Upper lobe of right lung (tissue), 1 donor: ENCODE measurements at places on chromosomes 12 and 14. TPM values are rescaled to one million over a fixed set of nuclear protein-coding genes. Genes with fewer than 3 reads are reported as not detected.

- no peak overlapping the region for H3K4me3 ChIP-seq
- no peaks in the 10 kb centered on the region for H3K4me1 ChIP-seq
- H3K36me3 ChIP-seq = no peaks in the 10 kb centered on the region
- no peaks in the 10 kb centered on the region for H3K27me3 ChIP-seq
- no peak overlapping the region for H3K27ac ChIP-seq
- no peak for DNase-seq
Observed at GRCh38 chr12:85076688-85077430, 40.7 kb downstream of the LRRIQ1 start.

- H3K4me1 ChIP-seq = no peaks in the 10 kb centered on the region
- no peak overlapping the region for H3K4me3 ChIP-seq
- H3K27ac ChIP-seq = no peak overlapping the region
- DNase-seq = no peak
- no peaks in the 10 kb centered on the region for H3K36me3 ChIP-seq
Observed at GRCh38 chr12:85489194-85489593, 209.2 kb downstream of the ALX1 start.

GRCh38 chr14:72619111-72619571 lies 274.8 kb downstream of the DPF3 start:
- H3K36me3 ChIP-seq = no peaks in the 10 kb centered on the region
- H3K4me3 ChIP-seq = no peak overlapping the region
- H3K27ac ChIP-seq = no peak overlapping the region
- no peaks in the 10 kb centered on the region for H3K4me1 ChIP-seq
- no peak for DNase-seq

DNA sequence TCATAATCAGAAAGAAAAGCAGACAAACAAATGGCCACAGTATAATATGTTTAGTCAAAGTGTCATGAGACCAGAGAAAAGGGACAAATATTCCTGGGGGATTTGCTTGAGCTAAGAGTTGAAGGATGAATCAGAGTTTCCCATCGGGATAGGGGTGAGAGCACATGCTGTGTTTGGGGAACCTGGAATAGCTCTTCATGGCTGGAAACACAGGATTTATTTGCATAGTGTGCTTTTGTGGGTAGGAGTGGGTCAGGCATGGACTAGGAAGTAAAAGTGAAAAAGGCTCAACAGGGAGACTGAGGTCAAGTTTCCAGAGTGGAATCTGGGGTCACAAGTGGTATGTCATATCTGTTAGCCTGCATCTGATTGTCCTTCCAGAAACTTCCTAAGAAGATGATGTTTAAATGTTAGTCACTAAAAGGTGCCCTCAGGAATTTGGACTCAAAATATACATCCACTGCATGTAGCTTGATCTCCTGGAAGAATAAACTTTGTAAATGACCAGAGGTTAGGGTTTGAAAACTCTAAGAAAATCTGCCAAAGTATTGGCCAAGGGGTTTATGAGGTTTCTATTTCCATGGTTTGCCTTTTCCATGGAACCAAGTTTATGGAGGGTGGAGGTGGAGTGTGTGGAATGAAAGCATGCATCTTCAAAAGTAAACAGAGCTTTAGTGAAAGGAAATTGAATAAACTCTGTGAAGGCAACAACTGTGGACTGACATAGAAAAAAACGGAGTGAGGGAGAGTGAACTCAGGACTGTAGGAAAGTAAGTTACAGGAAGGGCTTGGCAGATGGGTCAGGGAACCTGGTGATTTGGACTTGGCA lies 344.6 kb downstream of the C12orf75 start:
- H3K4me3 ChIP-seq = no peak overlapping the region
- no peak overlapping the region for H3K27ac ChIP-seq
- peaks cover 33% of the 10 kb centered on the region for H3K4me1 ChIP-seq

DNA sequence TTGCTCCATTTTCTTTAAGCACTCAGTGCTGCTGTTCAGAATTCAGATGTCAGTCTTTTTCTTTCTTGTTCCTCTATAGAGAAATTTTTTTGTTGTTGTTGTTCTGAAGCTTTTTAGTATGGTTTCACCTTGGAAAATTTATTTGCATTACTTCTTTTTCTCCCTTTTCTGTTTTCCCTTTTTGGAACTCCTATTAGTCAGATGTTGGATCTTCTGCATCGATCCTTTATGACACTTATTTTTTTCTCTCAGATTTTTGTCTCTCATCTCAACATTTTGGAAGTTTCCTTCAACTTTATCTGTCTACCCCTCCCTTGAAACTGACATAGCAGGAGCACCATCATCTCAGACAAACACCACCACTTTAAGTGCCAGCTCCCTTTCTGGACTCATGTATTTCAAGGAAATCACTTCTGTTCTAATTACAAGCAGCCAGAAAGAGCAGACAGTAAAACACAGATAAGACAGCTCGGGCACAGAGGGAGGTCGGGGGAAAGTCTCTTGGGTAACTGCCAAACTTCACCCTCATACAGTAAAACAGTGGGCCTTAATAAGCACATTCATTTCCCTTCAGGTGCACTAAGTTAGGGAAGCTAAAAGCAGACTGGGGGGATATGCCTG lies 222.7 kb upstream of the PLXNC1 start:
- no peaks in the 10 kb centered on the region for H3K36me3 ChIP-seq
- H3K27me3 ChIP-seq = no peaks in the 10 kb centered on the region
- H3K4me3 ChIP-seq = no peak overlapping the region
- H3K4me1 ChIP-seq = no peaks in the 10 kb centered on the region
- H3K27ac ChIP-seq = no peak overlapping the region

Gene MYO1H
- 0.64 TPM for total RNA-seq

Gene CNIH1
- 94.0 TPM for total RNA-seq

Gene CLEC9A
- 0.43 TPM for total RNA-seq

Gene GPR137C
- 1.5 TPM for total RNA-seq
